GM13977 (cell line): ENCODE measurements at places on chromosomes 2 and 18.
A peak's percentile ranks its signal among the peaks of the same experiment; 100 is the strongest.

DNA sequence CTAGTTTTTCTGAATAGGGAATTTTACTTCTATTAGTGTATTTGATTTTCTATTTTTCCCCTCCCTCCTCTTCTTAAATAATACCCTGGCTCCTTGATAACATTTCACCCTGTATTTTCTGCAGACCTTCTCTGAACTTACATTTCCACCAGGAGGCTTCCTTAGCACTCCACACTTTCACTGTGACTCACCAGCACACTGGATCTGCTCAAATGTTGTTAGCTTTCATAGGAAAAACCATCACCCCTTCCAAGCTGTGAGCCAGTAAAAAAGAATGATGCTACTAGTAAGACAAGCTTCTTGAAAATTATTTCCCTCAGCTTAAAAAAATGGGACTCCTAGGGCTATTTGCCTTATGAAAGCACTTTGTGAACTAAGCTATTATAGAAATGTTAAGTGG is 16.1 kb downstream of the SUPT7L start:
- no peak for DNase-seq

DNA sequence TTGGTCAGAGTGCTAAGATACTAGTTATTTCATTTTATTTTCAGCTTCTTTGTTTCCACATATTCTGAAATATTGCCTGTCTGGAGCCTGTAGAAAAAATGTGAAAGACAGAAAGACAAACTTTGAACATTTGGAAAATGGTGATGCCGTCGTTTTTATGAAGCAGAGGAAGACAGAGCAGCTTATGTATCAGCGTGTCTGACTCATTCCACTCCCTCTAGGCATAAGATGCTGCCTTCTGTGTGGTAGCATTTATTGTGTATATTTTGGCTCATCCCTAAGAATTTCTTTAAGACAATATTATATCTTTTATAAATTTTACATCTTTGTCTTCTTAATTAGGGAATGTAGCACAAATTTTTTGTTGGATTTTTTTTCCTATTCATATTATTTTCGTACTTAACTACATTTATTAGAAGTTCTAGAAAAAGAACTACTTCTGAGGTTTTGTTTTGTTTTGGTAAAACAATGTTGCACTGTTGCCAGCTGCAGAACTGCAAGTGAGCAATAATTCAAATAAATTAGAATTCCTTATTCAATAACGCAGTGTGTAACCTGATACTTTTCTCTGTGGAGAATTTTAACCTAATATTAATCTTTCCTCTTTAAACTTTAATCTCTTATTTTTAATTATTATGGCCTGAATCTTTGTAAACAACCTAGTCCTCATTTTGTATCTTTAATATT is 300.4 kb downstream of the ZNF407 start:
- no peak for DNase-seq

- DNase-seq = no peak
Measured at GRCh38 chr2:46951290-46952064, 35.9 kb upstream of the MCFD2 start.

GRCh38 chr2:158729873-158730620 is 65.1 kb upstream of the DAPL1 start:
- DNase-seq = no peak

DNA sequence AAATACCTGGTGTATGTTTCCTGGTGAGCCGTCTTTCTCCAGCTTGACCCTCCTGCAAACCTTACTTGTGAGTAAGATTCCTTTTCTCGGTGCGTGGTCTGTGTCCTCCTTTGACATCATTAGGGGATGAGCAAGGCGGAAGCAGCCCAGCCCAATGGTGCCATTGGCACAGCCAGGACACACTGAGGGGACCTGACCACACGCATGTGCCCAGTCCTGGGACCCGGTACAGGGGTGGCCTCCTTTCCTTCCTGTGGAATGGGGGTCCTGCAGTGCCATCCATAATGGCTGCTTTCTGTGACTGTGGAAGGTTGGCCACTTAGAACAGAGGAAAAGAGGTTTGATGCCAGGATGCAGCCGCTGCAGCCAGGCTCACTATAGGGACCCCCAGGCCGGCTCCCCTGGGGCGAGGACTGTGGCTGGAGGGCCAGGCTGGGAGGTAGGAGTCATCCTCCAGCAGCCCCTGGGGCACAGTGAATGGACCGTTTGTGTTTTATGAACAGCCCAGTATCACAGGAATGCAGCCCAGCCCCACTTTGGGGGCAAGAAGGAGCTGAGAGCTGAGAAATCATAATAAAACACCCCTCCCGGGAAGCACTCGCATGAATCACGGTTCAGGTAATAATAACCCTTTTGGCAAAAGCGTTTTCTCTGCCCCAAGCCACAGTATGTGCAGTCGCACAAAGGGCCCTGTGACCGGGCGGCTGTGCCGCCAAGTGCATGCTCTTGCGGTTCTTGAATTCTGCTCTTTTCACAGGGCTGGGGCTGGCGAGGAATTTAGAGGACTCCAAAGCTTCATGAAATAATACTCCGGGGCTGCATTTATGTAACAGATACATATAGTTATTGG is 73.2 kb downstream of the ASB1 start:
- DNase-seq = no peak

DNA sequence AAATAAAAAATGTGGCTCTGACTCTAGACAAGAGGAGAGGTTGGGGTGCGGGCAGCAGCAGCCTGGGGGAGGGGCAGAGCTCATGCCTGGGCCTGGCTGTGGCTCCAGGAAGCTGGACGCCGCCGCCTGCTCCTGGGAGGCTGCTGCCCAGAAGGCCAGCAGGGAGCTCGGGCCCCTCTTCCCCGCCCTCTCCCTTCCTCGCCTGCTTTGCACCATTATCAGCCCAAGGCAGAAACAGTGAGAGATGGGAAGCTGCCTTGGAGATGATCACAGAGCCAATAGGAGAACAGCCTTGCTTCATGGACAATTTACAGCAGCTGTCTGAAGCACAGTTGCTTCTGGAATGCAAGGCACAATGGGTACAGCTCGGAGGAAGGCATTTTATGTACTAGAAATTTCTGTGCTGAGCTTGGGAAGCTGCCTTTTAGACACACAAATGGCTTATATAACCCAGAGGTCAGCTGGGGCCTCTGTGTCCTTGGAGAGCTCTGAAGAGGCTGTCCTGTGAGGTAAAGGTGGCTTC is 55.3 kb upstream of the AFF3 start:
- DNase-seq = no peak

- DNase-seq = no peak
Measured at GRCh38 chr2:1498176-1498575, 84.9 kb downstream of the TPO start.

- no peak for DNase-seq
Measured at GRCh38 chr2:205531072-205531471, 151.2 kb upstream of the NRP2 start.

DNA sequence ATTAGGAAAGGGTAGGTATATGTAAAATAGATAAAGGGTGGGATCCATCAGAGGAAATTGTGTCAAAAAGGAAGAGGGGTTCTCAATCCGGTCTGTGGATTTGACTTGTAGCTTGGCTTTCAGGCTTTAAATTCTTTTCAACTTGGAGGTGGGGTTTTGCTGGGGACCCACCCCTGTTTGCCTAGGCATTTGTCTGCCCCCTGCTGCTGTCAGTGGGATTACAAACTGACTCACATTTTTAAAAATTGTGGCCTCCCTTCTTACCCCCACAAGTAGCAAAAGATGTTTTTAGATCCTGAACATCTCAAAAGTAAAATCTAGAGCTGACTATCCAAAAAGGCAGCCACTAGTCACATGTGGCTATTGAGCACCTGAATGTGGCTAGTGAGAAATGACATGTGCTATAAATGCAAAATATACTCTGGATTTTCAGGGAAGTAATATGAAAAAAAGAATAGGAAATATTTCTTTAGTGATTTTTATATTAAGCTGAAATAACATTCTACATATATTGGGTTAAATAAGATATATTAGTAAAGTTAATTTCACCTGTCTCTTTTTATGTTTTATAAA is 178.9 kb downstream of the GFPT1 start:
- DNase-seq = no peak

DNA sequence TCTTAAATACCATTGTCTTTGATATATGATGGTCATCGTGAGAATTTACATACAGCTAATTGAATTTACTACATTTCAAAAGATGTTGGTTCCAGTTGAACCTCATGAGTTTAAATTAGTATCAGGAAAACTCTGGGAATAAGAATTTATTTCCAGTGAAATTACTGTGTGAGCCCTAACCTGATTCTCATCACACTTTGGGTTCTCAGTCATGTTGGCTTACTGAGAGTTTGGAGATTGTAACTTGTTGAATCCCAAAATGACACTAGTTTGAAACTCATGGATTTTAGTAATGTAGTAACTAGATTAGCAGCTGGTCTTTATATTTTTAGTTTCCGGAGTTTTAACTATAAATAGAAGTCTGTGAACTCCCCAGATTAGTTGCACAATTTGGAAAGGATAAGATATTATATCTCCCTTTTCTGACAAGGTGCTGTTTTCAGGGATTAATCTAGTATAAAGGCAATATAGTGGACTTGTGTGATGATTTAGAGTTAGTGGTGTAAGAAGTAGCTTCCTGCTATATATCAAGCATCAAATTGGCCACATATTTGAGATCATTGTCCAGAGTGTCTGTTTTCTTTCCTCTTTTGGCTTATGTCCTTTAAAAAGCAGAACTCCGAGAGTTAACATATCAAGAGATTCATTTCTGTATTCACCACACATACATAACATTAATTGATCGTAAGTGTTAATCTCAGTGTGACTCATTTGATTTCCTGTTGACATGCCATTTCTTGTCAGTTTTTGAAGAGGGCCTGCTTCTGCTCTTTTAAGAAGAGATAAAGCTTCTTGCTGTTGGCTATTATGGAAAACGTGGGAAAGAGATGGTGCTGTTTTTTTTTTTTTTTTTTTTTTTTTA is 15.7 kb downstream of the NDUFV2 start:
- peak; percentile 13 for DNase-seq

- DNase-seq = no peak
Measured at GRCh38 chr2:67930156-67930555, 132.6 kb downstream of the C1D start.

GRCh38 chr2:37585982-37586621 is 85.3 kb downstream of the CDC42EP3 start:
- DNase-seq = no peak

DNA sequence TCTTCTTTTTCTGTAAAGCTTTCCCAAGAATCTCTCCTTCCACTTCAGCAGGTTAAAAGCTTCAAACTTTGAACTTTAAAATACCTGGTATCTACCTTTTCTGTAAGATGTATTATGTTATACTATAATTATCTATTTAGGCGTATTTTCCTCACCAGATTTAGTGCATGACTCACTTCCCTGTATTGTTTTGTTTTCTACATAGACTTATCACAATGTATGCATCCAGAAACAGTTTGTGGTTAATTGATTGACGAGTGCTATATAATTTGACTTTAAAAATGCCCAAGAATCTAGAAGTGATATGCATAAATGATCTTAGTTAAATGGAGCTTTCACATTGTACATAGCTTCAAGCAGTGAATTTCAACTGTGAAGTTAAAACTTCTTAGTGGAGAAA is 473.9 kb upstream of the CDH2 start:
- no peak for DNase-seq

GRCh38 chr2:111239581-111240249 is 119.0 kb downstream of the BCL2L11 start:
- no peak for DNase-seq

DNA sequence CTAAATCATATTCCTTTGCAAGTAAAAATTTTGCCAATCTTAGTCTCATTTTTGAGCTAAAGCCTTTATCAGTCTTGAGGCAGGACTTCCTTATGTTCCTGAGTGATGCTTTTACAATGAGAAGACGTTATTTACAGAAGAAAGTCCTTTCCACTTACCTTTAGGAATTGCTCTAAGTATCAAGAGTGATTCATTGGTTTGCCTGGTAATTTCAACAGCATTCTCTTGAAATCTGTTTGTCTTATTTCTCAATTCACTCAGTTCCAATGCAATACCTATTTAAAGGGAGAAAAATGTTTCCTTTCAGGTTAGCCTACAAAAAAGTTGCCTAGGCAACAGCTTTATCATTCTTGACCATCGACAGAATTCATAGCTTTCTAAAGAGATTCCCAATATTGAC is 137.2 kb downstream of the LAMA1 start:
- no peak for DNase-seq

- DNase-seq = peak; percentile 62
Measured at GRCh38 chr2:240556553-240557100, 1.2 kb downstream of the ANKMY1 start.

DNA sequence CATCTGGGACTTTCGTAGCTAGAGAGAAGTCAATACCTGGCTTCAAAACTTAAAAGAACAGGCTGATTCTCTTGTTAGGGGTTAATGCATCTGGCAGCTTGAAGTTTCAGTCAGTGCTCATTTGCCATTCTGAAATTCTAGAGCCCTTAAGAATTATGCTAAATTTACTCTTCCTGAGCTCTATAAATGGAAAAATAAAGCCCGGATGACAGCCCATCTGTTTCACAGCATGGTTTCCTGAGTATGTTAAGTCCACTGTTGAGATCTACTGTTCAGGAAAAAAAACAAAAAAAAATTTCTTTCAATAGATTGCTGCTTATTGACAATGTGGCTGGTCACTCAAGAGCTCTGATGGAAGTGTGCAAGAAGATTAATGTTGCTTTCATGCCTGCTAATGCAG is 101.3 kb upstream of the RPE start:
- no peak for DNase-seq

DNA sequence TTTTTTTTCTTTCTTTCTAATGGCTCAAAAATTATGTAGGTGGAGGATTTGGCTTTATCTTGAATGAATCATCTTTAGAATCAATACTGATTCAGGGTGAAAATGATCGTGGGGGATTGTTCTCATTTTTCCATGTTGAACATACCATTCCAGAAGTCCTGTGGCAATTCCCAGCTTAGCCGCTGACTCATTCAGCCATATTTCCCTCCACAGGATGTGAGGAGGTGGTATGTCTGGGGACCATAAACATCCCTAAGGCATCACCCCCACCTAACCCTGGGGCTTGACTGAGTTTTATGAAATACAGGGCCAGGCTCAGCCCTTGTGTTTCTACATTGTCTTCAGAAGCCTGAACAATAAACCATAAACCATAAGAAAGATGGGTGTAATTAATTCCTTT is 92.7 kb upstream of the FN1 start:
- no peak for DNase-seq

DNA sequence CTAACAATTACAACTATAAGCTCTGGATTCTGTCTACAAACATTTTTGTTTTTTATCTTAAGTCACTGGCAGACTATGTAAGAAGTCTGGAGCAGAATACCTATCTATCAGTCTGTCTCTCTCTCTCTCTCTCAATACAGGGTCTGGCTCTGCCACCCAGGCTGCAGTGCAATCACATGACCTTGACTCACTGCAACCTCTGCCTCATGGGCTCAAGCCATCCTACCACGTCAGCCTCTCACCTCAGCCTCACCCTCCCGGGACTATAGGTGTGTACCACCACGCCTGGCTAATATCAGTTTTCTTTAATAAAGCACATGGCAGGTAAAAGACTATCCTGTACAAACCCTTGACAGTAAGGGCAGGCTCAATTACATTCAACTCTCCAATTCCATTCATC is 96.9 kb downstream of the OSBPL1A start:
- no peak for DNase-seq

- DNase-seq = no peak
Measured at GRCh38 chr2:225354281-225354774, 45.2 kb upstream of the NYAP2 start.

GRCh38 chr2:145484448-145485097 is 964.7 kb upstream of the ZEB2 start:
- DNase-seq = no peak

- DNase-seq = no peak
Measured at GRCh38 chr2:61811821-61812220, 42.0 kb downstream of the FAM161A start.
